ENCODE measurements at places on chromosomes 4 and X.

- no peak for DNase-seq
These were observed 37.0 kb upstream of the ABCG2 start for GRCh38 chr4:88195328-88196012.

- no peak for DNase-seq
These were observed 21.1 kb upstream of the WDR17 start for GRCh38 chr4:176044589-176044951.

DNA sequence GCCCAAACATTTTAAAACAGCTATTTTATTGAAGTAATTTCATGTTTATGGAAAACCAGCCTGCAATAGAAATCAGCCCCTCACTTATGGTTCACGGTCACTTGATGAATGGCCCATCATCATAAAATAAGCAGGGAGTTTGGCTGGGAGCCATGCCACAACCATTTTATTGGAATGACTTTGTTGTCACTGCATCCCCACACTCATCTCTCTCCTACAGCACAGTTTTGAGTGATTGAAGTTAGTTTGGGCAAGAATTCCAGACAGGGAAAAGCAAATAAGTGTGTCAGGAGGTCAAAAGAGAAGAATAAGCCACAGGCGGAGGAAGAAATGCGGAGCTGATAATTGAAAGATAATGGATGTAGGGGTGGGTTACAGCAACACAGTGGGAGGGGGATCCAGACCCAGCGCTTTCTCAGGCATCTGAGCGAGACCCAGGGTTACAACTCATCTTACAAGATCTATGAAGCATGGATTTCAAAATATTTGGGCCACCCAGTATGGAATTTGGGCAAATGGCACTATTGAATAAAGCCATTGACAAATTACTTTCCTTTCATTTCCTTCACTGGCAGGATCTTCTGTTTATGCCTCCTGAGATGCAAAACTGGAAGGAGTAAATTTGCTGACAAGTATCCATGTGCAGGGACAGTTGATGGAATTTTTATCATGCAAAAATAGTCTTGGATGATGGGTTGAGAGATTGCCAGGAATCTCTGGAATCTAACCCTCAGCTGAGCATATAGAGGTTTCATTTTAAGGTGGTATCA is 100.8 kb downstream of the SHROOM3 start:
- no peak for DNase-seq

- no peak for DNase-seq
These were observed 42.7 kb downstream of the SORCS2 start for GRCh38 chr4:7235030-7235380.

- DNase-seq = no peak
These were observed 238.5 kb downstream of the PRDM5 start for GRCh38 chr4:120683897-120684540.

DNA sequence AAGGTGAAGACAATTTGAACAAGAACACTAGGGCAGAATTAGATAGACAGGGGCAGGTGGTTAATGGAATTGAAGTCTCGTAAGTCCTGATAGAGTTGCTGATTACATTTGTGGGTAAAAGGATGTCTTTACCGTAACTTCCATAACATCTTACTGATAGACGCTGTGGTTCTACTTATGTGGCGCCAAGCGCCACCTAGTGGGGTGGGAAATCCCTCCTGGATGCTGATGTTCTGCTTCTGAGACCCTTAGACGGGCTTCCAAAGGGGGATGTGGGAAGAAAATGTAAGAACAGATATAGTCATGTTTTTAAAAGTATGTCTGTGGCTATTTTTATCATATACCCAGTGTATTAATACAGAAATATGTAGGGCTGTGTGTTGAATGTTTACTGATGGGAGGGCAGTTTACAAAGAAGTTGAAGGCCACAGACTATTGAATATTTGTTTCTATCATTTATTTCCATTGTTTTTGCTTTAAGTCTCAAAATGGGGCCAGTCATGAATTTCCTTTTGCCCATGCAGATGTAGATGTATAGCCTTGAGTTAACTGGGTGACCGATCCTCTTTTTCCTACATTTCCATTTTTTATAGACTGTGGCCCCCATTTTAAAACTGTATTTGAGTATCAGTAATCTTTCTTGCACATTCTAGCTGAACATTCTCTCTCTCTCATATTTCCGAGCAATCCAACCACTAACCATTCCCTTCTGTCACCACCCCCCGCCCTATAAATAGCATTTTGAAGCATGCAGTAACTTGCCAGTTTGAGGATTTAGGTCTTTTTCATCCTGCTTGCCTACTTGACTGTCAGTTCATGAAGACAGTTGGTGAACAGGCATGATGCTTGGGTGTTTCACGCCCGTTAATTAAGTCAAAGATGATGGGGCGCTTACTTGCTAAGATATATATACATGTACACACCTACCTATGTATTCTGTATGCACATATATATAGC is 12.1 kb upstream of the TLR8 start:
- no peak for DNase-seq

GRCh38 chrX:70219938-70220764 is 14.3 kb upstream of the AWAT1 start:
- no peak for DNase-seq

DNA sequence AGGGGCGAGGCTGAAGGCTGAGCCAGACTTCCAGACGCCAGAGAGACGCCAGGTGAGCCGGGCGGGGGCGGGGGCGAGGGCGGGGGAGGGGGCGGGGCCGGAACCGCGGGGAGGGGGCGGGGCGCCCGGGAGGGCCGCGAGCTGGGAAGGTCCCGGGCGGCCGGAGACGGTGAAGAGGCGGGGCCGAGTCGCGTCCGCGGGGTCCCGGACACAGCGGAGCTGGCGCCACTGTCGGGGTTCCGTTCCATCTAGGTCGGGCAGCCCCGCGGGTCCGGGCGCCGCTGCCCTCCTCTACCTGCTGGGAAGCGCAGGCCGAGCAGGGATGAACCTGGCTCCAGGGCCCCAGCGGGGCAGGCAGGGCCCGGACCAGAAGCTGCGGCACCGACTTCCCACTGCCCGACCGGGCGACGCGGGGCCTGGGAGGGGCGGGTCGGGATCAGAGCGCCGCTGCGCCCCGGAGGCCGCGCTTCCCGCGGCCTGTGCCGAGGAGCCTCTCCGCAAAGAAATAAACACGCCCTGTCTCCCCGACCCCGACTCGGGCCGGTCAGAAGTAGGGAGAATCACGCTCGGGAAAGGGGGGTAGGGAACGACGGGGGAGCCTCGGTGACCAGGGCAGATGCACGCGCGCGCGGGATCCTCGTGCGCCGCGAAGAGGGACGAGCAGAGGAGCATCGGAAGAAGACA is 10.6 kb downstream of the HMX1 start:
- no peak for DNase-seq

GRCh38 chr4:5753366-5753765 is 42.4 kb downstream of the EVC start:
- no peak for DNase-seq

GRCh38 chr4:69467797-69468196 is 27.9 kb downstream of the UGT2B4 start:
- DNase-seq = no peak

DNA sequence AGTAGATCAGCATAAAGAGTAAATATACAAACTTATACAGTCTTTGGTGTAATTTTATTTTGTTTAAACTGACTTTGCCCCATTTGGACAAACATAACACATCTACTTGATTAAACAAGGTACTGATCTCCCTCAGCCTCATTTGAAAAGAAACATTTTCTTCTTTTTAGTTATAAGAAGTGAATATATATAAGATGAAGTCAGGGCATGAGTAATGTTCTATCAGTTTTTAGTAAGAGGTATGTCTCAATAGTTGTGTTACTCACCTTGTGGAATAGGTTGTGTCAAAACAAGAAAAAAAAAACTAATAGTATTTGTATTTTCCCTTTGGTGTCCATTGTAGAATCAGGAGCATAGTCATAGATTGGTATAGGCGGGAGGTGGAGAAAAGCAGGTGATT is 327.4 kb downstream of the RPA4 start:
- no peak for DNase-seq

GRCh38 chr4:138898282-138898681 is 117.3 kb upstream of the NOCT start:
- DNase-seq = no peak

DNA sequence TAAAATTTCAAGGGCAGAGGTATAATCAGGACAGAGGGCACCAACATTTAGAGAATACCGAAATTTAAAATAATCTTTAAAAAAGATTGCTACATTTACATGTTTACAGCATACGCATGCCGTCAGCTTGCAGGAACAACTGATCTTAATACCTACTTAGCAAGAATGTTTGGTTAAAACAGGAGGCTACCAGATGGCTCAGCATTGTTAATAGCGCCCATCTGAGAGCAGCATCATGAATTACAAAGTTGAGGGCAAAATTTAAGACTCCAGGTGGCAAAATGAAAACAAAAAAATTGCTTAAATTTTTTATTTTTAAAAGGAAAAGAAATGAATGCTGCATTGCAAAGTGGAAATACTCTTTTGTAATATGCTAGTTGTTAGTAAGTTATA is 241.3 kb downstream of the C4orf33 start:
- DNase-seq = no peak

DNA sequence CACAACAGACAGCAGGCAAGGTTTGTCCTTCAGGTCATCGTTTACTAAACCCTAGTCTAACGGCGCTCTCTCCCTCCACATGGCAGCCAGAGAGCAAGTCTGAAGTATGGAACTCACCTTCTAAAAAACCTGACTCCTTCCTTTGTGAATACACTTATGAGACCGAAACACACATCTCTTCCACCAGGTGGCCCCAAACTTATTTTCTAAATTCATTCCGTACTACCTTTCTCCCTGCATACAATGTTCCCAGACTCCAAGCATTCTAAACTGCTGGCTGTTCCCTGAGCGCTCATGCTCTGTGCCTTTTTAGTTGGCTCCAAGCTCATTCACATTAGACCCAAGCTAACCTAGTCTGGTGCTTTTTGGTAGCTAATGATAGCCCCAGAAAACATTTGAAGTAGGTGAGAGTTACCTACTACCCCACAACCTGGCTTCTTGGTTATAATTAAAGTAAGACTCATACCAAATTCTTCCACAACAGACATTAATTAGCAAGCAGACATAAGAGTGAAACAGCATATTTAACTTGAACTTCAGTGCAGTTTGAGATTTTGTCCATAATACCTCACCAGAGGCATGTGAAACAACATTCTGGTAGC is 67.6 kb upstream of the DCLK2 start:
- no peak for DNase-seq

GRCh38 chrX:10244915-10245622 is 88.3 kb downstream of the CLCN4 start:
- no peak for DNase-seq

GRCh38 chr4:137663251-137664045 is 131.2 kb upstream of the PCDH18 start:
- no peak for DNase-seq

- DNase-seq = no peak
These were observed 672.2 kb downstream of the KCTD8 start for GRCh38 chr4:43776371-43776770.

DNA sequence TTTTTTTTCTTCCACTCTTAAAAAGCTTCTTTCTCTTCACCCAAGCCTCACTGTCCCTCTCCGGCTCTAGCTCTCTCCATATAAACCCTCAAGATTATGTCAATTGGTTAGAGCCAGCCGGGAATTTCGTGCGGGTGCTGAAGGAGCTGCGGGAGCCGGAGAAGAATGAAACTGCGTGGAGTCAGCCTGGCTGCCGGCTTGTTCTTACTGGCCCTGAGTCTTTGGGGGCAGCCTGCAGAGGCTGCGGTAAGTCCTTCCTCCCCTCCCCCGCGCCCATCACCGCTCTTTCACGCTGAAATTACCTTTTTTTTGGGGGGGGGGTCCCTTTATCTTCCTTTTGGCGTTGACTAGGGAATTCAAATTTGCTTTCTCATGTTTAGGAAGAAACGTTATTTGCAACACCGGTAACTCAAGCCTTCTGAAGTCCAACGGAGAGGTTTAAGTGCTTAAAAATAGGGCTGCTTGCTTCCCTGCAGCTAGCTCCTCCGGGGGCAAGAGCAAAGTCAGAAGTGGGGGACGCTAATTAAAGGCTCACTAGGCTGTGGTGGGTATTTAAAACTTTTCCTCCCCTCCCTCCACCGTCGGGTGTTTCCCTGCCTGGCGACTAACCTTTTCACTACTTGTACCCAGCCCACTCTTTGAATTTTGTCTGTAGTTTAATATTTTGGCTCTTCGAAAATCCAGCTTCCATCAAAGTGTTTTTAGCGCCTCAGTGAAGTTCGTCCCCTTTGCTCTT is 491 bp downstream of the COL4A5 start:
- DNase-seq = no peak

GRCh38 chrX:40065296-40066046 is 32.3 kb downstream of the BCOR start:
- no peak for DNase-seq

- DNase-seq = no peak
These were observed 97.1 kb upstream of the BMPR1B start for GRCh38 chr4:94660614-94661013.

- DNase-seq = no peak
These were observed 157.4 kb downstream of the HS3ST1 start for GRCh38 chr4:11271263-11271662.

DNA sequence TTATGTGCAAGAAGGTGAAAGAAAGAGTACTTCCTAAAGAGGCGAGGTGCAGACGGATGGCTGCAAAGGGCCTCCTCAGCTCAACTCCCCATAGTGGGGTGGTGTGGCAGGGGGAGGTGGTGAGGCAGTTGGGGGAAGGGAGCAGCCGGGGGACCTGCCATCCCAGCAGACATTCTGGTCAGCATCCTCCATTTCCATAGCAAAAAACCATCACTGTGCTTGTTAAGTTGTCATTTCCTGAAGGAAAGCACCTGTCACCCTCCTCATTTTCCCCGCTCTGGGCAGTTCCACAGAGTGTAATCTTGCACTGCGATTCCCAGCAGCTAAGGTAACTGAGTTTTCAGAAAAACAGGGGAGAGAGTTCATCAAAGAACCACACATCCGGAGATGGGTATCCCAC is 51.5 kb downstream of the TSPAN5 start:
- DNase-seq = no peak

DNA sequence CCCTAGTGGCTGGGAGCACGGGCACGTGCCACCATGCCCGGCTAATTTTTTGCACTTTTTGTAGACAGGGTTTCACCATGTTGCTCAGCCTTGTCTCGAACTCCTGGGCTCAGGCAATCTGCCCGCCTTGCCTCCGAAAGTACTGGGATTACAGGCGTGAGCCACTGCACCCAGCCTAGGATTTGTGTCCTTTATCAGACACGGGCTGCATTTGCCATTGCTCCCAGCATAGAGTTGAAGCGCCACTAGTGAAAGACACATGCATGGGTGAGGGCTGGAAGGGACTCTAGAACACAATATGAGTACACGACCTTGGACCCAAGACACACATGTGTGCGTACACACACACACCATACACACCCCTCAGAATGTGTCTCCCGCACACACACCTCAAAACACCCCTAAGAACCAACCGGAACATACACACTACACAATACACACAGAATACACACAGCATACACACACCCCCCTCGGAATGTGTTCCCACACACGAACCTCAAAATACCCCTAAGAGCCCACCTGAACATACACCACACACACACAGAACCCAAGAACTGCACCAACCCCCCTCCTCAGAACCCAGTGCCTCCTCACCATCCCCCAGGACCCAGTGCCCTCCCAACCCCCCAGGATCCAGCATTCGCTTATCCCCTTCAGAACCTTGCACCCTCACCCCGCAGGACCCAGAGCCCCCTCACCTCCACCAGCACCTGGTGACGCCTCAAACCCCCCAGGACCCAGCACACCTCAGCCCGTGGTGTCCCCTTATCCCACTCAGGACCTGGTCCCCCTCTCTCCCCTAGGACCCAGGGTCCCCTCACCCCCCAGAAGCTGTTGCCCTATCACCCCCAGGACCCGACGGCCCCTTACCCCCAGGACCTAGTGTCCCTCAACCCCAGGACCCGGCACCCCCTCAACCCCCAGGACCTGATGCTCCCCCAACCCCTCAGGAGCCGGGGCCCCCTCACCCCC is 1.0 kb downstream of the TNIP2 start:
- no peak for DNase-seq

- no peak for DNase-seq
These were observed 66.3 kb downstream of the RBM47 start for GRCh38 chr4:40563401-40563800.
